Diencephalon (tissue), 1 donor: ENCODE measurements at places on chromosomes 3 and 15. TPM values are rescaled to one million over a fixed set of nuclear protein-coding genes. Genes with fewer than 3 reads are reported as not detected.

LSAMP gene
- total RNA-seq, result 118 TPM

INSYN1 gene
- 36.0 TPM for total RNA-seq

SPATA12 gene
- total RNA-seq, result not detected

SQOR gene
- 4.2 TPM for total RNA-seq

C2CD4A gene
- under 0.01 TPM for total RNA-seq

SLC25A38 gene
- total RNA-seq, result 18.7 TPM
